ENCODE measurements at places on chromosomes 11 and 22.

- no peak for DNase-seq
These were observed 17.6 kb upstream of the TMA7B start for GRCh38 chr22:39942439-39943230.

DNA sequence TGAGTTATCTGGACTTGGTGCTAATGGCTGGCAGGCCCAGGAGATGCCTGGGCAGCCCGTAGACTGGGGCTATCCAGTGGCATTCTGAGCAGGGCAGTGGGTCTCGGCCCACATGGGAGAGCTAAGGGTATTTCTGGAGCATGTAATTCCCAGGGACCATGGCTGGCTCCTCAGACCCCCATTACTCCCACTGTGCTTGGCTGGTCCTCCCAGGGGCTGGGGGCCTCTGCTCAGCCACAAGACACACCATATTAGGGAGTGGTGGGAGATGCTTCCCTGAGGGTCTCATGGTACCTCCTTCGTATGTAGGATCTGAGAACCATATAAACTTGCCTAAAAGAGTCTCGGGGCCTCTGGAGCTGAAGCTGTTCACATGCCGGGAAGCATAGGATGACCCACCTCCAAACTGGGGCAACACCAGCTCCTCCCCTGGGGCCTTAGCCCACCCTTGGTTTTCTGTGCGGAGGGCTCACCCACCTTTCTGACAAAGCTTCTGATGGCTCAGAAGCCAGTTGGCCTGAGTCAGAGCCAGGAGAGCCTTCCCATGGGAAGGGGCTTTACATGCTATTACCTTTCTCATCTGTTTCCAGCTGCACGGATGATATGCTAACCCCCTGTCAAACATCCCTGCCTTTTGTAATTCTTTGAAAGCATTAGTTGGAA is 9.5 kb upstream of the FTH1 start:
- no peak for DNase-seq

- no peak for DNase-seq
These were observed 35.2 kb upstream of the CCDC89 start for GRCh38 chr11:85721191-85721590.

DNA sequence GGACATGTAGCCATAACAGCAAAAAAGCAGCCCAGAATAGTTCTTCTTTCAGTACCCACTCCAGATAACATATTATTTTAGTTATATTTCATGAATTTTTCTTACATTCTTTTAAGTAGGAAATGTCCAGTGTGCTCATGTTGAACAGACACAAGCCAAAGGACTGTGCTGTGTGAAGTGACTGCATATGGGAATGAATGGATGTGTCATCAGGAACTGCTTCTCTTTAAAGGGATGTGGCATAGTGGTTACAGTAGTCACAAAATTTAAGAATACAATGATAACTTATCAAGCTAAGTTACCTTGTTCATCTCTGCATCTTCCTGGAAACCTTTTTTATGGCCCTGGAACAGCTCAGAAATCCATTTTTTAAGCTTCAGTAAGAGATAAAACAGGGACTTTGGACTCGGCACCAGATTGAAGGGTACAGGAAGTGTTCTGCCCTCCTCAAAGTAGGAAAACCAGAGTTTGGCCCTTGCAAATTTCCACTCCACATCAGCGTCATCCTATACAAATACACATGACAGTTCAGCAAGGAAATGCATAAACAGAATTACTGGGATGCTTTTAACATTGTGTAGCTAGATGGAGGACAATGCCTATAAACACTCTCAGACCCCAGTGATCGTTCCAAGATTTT is 112.8 kb downstream of the TRPC6 start:
- no peak for DNase-seq

GRCh38 chr11:105719073-105719822 is 109.4 kb downstream of the GRIA4 start:
- DNase-seq, result no peak

DNA sequence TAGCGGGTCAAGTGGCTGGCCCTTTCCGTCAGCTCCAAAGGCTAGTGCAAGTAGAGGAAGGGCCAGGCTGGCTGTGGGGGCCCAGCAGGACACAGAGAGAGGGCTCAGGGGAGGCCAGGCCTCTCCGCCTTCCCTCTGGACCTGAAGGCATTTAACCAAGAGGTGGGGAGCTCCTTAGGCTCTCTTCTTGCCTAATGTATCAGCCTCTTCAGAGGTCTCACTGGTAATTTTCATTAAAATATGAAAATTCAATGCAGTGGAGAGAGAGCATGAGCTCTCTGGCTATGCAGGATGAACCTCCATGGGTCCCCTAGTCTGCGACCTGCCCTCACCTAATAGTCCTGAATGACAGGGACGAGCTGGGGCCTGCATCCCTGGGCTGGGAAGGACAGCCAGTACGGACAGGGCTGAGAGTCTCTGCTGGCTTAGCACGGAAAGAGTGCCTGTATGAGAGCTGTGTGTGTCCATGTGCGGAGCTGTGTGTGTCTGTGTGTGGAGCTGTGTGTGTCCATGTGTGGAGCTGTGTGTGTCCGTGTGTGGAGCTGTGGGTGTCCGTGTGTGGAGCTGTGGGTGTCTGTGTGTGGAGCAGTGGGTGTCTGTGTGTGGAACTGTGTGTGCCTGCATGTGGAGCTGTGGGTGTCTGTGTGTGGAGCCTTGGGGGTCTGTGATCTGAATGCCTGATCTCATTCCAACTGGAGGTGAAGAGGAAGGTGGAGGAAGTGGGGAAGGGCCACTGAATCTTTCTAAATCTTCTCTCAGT is 2.4 kb downstream of the ALX4 start:
- no peak for DNase-seq

DNA sequence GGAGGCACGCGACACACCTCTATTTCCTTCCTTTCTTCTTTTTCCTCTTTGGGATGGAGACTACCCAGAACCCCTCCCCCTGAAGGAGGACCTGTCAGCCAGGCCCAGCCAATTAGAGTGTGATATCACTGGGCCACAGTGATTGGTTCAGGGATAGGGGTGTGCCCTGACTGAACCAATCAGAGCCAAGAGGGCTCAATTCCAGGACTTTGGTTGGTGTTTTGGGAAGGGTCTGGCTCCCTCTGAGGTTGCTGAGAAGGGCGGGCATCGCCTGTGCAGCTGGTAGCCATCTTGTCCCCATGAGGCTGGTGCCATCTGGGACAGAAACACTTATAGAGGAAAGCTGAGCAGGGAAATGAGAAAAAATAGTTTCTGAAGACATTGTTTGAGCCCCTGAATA is 71.4 kb downstream of the CHST1 start:
- no peak for DNase-seq

- DNase-seq, result no peak
These were observed 7.5 kb upstream of the OR8G1 start for GRCh38 chr11:124233376-124233775.

DNA sequence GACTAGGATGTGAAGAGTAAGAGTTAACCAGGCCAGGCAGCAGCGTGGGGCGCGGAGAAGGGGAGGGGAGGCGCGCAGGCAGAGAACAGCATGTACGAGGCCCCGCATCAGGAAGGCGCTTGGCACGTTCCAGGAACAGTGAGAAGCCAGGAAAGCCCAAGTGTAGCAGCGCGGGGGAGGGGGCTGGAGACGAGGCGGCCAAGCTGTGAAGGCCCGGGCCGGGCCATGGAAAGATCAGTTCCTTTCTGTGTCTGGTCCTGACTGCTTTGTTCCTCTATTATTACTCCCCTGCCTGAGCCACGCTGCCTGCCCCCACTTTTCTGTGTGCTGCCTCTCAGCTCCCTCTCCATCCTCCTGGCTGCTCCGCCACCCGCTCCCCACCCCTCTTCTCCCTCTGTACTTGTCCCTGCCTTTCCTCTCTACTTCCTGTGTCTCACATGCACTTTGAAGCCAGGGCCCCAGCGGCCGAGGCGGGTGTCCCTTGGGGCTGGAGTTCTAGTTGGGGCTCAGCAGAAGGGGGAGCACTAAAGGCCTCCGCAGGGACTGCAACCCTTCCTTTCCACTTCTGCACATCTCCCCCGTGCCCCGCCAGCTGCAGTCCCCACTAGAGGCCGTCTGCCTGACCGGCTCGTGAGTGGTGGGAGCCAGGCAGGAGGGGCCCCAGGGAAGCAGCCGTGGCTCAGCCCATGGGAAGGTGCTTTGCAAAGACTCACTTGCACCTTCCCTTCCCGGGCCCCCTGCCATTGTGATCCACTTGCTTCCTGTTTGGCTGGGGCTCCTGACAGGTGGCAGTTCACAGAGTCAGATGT is 63.7 kb downstream of the PRDM11 start:
- no peak for DNase-seq

GRCh38 chr22:27868732-27869282 is 50.2 kb downstream of the PITPNB start:
- DNase-seq, result no peak

GRCh38 chr11:62132191-62132590 is 8.4 kb downstream of the INCENP start:
- DNase-seq, result peak; percentile 11

DNA sequence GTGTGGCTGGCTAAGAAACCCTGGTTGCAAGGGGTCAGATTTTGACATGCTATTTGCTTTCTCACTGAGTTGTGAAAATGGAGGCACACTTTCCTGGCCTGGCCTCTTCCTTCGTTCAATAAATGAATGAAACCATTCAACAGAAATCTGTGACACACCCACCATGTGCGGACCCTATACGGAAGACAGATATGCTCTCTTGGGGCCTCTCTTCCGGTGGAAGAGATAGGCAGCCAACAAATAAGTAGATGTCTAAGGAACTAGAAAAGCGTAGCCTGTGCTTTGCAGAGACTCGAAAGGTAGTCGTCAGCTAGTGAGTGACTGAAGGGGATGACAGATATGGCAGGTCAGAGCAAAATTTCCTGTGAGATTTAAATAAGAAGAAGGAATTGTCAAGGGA is 5.3 kb downstream of the KCNQ1OT1 start:
- DNase-seq, result no peak

DNA sequence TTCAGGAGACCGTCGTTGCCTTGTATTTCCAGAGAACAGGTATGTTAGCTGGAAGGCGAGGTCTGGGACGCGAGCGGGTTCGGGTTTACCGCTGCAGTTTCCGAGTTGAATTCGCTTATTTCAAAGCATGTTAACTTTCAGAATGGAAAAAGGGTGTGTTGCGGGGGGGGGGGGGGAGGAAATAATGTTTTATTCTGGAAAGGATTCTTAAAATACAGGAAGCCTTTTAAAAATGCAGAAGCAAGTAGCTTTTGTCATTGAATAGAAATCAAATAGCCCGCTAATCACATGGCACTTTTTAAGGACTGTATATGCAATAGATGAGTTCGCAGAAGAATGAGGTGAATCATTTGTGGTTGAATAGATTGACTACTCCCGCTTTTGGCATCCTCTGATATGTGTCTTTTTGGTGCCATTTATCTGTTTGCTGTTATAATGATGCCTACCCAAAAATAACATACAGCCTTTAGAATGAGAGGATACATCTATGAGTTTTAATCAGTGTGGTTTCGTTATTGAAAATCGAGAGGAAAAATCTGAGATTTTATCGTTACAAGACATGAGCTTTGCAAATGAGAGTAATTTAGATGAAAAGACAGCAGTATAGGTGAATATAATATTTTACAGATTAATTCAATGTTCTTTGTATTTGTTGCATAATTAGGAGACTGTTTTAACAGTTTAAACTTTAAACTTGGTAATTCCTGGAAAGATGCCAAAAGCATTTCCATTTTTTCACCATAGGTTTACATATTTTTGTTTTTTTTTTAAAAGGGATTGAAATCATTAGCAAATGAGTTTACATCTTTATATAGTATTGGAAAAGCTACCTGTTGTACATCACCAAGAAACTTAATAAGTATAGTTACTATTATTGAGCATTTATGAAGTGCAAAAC is 1.7 kb downstream of the PDE3B start:
- peak; percentile 43 for DNase-seq

- DNase-seq, result no peak
These were observed 394.7 kb downstream of the BRD1 start for GRCh38 chr22:49432897-49433443.

DNA sequence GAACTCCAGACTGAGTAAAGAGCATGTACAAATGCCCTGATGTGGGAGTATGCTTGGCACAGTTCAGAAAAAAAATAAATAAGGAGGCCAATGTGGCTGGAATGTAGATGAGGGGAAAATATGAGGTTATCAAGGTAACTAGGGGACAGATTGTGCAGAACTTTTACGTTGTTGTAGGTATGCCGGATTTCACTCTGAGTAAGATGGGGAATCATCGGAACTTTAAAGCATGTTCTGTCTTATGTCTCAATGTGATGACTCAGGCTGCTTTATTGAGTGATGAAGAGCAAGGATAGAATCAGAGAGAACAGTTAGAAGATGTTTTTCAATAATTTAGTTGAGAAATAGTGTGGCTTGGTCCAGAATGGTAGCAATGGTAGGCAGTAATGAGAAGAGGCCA is 130.4 kb downstream of the C11orf87 start:
- no peak for DNase-seq

DNA sequence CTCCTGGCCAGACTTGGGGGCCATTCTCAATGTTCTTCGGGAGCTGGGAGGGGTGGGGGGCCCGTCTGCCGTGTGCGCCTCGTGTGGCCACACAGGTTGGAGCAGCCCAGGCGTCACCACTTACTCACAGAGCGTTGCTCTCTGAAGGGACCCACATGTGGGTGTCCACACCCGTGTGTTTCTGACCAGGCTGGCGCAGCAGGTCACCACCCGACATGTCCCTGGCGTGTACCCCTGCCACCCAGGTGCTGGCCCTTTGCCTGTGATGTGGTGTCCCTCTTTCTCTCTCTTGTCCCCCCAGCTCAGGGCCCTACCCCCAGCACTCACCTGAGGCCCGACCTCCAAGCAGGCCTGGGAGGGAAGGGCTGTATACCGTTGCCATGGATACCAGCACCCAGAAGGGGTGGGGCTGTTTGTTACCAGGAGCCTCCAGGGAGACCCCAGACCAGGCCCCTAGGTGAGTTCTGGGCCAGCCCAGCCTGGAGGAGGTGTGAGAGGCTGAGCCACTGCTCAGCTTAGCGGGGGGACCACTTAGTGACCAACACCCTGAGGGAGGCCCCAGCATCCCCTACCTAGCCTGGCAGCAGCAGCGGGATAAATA is 1.4 kb downstream of the LMNTD2 start:
- DNase-seq, result no peak
